Ovary (tissue), 10 donors: ENCODE measurements at places on chromosomes 5 and 9.
A peak's percentile ranks its signal among the peaks of the same experiment; 100 is the strongest.

DNA sequence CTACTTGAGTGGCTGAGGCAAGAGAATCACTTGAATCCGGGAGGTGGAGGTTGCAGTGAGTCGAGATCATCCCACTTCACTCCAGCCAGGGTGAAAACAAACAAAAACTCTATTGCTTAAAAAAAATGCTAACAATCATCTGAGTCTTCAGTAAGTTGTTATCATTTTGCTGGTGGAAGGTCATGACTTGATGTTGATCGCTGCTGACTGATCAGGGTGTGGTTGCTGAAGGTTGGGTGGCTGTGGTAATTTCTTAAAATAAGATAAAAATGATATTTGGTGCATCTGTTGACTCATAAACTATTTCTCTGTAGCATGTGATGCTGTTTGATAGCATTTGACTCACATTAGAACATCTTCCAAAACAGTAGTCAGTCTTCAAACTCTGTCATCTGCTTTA is 349.4 kb upstream of the PAPPA start:
- no peak for DNase-seq

- no peak for DNase-seq
Measured at GRCh38 chr5:87551911-87552310, 139.2 kb upstream of the CCNH start.

- no peak for DNase-seq
Measured at GRCh38 chr5:68332556-68332955, 117.0 kb downstream of the PIK3R1 start.

- DNase-seq, result no peak
Measured at GRCh38 chr5:157335534-157336422, 69.9 kb downstream of the CYFIP2 start.

DNA sequence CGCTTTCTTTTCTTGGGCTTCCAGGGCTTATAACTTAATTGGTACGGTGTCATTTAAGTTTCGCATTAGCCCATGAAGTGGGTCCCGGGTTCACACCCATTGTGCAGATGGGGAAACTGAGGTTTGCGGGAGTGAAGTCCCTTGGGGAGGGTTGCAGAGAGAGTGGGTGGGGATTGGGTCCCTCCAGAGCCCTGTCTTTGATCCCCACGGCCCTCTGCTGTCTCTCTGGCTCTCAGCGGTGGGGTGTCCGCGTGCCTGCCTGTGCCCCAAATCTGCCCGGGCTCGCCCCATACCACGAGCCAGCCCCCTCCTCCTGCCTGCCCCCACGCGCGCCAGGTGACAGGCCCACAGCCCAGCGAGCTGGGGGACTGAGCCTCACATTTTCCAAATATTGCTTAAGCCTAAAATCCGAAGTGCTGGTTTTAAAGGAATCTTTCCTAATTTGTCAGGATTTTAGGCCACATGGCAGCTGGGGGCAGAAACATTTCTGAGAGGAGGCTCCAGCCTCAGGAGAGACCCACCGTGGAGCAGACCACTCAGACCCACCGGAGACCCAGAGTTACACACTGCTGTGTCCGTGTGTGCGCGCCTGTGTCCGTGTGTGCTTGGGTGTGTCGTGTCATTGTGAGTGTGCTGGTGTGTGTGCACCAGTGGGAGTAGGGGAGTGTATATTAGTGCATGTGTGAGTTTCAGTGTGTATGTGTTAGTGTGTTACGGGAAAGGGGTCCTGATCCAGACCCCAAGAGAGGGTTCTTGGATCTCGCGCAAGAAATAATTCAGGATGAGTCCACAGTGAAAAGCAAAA is 159.5 kb upstream of the IER5L start:
- DNase-seq, result peak; percentile 40

DNA sequence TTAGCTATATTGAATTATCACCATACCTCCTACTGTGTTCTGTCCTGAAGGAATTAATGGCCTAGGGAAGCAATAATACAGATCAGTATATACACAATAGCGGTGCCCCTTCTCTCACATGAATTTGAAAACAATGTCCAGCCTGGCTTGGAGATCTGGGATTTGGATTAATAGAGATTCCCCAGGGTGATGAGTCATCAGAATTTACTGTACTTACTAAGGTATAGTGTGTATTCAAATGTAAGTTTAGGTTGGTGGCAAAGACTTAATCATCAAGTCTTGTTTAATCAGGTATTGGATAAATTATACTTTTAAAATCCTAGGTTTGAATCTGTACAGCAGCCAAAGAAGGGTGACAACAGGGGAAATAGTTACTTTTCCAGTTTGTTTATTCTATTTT is 121.5 kb downstream of the FEM1C start:
- DNase-seq, result no peak

- DNase-seq, result no peak
Measured at GRCh38 chr9:94632737-94633136, 6.6 kb downstream of the FBP1 start.

GRCh38 chr5:88734983-88735382 is 148.0 kb downstream of the MEF2C start:
- DNase-seq, result no peak

DNA sequence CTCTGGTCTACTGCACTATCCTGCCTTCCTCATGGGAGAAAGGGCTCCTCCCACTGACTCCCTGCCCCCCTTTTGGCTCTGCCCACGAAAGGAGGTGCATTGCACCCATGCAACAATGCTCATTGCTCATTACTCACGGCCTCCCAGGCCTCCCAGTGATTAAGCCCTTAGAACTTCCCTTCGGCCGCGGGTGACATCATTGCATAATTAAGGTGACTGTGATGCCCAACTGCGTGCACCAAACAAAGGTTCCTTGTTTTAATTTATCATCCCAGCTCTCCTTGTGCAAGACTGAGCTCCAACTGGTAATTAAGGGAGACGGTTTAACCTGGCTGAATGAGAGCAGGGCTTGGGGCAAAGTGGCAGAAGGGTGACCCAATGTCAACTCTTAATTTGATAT is 180.4 kb downstream of the GAS1 start:
- DNase-seq, result no peak

DNA sequence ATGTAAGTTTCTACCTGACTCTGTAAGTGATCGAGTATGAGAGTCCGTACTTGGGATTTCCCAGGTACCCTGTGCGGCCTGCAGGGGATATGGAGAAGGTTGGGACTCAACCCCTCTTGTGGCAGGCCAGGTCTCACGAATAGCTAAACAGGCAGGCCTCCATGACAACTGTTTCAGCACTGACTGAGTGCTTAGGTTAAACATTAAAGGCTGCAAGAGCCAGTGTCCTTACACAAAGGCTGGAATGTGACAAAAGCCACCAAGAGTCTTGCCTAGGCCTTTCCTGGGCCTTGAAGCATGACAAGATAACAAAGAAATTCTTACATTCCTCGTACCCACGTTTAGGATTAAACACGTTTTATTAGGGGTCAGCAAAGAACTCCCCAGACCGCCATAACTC is 58.6 kb downstream of the THBS4 start:
- no peak for DNase-seq

GRCh38 chr9:7579351-7579750 is 220.2 kb downstream of the DMAC1 start:
- no peak for DNase-seq

GRCh38 chr9:135076876-135077430 is 10.5 kb upstream of the OLFM1 start:
- DNase-seq, result no peak

DNA sequence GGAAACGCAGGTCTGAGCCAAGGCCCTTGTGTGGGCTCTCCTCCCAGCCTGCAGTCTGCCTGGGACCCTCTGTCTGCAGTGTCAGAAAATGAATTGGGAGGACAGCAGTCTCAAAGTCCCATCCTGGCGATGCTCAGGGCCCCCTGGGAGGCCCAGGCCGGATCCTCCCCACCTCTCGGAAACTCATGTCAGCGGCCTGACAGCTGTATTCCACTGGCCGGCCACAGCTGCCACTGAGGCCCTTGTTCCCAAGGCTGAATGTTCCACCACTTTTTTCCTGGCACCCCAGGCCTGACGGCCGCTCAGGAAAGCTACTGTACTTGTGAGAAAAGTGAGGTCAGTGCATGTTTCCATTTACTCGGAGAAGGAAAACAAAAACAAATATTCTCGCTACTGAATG is 180.0 kb downstream of the FGF18 start:
- no peak for DNase-seq

GRCh38 chr5:66558560-66558959 is 37.6 kb upstream of the MAST4 start:
- DNase-seq, result no peak

DNA sequence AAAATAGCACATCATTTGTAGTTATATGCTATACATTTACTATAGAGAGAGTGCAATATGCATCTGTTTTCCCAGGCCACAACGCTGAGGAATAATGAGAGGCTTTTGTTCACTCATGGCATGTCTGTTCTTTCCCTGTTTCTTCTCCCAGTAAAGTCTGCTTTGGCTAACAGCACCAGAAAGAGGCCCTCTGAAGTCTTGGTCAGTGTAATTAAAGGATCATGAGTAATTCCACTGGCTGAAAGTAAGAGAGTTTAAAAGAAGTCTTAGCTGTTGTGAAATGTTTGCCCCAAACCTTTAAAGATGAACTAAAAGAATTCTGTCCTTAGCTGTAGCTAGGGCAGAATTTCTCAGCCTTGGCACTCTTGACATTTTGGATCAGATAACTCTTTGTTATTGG is 228.8 kb downstream of the TLE4 start:
- no peak for DNase-seq

DNA sequence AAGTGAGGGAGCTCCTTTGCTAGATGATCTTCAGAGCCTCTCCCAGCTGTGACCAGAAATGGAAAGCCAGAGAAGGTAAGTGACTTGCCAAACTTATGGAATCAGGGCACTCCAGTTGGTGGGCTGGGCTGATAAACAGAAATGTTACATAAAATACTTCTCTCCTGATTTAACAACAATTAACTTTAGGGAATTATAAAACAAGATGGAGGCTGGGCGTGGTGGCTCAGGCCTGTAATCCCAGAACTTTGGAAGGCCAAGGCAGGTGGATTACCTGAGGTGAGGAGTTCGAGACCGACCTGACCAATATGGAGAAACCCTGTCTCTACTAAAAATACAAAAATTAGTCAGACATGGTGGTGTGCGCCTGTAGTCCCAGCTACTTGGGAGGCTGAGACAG is 899 bp upstream of the MED10 start:
- DNase-seq, result no peak

DNA sequence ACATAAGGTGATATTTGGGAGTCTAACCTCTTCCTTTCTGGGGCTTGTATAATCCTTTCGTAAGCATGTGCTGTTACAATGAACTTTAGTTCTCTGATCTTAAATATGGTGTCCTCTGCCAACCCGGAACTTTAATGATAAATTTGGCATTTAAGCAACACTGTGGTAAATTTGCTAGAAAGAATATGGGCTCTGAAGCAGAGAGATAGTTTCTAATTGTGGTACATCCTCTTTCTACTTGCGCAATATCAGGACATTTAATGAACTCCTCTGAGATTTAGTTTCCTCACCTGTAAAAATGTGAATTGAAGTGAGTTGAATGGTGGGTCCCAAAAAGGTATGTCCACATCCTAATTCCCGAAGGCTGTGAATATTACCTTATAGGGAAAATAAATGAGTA is 364.7 kb downstream of the CAAP1 start:
- no peak for DNase-seq

GRCh38 chr5:141512390-141512910 is 23.6 kb downstream of the PCDHGC5 start:
- peak; percentile 90 for DNase-seq

DNA sequence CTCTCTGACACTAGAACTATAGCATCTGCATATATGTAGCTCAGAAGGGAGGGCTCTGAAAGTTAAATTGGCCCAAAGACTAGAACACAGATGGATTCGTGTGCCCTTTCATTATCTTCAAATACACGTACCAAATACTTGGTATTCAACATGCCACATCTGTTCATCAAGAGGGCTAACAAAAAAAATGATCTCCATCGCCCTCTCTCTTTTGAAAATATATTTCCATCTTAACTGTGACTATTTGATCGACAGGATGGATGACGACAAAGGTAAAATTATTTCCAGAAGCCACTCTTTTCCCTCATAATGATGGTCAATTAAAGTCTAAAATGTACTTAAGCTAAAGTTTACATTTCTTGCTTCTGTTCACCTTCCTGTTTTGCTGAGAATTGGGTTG is 77.0 kb downstream of the SEMA6A start:
- DNase-seq, result no peak

DNA sequence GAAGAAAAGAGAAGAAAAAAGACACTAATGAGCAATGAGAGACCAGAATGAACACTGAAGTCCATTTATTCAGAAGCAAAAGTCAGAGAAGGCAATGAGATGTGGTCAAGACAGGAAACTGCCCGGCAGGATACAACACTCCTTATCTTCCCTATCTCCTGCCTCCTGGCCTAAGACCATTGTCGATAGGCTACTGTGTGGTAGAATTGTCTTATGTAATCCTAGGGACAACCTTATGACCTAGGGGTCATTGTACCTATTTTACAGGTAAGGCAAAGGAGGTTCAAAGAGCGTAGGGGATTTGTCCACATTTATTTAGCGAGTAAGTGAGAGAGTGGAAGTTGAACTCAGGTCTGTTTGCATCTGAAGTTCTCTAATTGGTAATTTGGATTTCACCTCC is 63.0 kb upstream of the PTPN3 start:
- DNase-seq, result no peak

GRCh38 chr5:126848253-126848652 is 71.3 kb downstream of the LMNB1 start:
- no peak for DNase-seq

DNA sequence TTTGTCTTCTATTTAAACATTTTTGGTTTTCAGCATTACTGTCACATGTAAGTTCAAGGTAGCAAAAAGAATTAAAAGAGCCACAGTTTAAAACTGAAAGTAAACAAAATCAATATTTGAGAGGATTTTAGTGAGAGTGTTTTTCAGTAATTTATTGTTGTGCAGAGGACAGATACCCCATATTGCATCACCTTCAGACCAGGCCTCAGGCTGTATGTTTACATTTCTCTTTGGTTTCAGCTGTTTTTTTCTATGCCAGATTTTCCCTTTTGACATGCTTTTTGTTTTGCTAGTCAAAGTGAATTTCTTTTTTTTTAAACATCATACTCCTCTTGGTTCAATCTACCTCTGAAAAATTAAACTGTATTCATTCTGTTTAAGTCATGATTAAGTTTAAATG is 47.2 kb downstream of the MAST4 start:
- DNase-seq, result no peak

DNA sequence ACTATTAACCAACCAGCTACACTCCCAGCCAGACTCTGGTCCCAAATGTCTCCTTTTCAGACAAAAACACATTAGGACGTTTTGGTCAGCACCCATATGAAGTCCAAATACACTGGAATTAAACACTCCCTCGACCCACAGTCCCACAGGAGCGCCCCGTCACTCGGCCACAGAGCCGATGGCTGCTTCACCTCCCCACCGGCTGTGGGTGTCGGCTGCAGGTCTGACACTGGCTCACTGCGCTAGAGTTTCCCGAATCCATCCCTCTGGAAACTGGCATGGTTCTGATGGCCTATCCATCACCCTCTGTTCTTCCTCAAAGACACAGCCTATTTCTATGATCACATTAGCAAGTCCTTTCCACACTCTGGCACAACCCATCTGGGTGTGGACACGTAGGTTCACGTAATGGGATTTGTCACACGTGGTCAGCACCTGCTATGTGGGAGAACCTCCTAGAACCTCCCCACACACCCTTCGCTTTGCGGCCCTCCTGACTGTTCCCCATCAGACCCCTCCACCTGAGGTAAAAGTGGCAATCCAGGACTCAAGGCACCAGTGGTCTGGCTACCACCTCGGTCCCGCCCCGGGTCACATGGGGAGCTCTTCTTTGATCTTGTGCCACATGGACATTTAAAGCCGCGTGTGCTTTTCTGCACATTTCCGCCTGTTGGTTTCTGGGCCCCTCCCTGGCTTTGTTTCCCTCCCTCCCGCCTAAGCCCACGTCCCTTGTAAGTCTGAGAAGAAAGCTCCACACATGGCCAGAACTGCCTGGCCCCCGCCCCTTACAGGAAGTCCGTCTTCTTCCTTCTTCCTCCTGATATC is 131.1 kb upstream of the PHYKPL start:
- DNase-seq, result no peak

GRCh38 chr5:163407034-163407655 is 30.2 kb upstream of the CCNG1 start:
- DNase-seq, result no peak
